NB4 (cell line): ENCODE measurements at places on chromosomes 12 and 14.
A peak's percentile ranks its signal among the peaks of the same experiment; 100 is the strongest.

DNA sequence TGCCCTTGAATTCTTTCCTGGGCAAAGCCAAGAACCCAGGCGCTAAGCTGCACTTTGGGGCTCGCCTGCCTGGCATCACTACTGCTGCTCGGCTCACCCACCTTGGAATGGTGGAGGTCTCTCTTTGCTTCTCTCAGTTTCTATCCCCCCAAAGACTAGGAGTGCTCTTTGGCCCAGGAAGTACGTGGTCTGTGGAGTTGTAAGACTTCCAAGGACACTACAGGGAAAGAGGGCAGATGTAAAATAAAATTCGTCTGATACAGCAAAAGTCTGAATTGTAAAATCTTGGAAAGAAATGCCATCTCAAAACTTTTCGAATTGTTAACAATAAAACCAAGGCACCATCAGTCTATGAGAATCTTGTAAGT is 52.5 kb upstream of the MAP1LC3B2 start:
- no peak for DNase-seq

DNA sequence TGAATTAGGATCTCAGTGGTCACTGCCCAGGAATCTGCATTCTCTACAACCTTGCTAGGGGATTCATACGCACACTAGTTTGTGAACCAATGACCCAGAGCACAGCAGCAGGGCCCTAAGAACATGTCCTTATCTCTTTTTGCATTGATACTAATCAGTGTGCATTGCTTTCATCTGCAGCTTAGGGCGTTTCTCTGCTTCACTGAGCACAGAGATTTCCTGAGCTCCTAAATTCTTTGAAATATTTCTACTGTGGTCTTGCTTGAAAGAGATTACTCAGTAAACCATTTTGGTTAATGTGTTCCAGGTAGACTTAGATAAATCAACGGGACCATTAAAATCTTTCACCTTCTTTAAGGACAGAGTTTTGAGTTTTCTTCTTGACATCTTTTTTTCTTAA is 351.3 kb upstream of the KITLG start:
- DNase-seq, result no peak

DNA sequence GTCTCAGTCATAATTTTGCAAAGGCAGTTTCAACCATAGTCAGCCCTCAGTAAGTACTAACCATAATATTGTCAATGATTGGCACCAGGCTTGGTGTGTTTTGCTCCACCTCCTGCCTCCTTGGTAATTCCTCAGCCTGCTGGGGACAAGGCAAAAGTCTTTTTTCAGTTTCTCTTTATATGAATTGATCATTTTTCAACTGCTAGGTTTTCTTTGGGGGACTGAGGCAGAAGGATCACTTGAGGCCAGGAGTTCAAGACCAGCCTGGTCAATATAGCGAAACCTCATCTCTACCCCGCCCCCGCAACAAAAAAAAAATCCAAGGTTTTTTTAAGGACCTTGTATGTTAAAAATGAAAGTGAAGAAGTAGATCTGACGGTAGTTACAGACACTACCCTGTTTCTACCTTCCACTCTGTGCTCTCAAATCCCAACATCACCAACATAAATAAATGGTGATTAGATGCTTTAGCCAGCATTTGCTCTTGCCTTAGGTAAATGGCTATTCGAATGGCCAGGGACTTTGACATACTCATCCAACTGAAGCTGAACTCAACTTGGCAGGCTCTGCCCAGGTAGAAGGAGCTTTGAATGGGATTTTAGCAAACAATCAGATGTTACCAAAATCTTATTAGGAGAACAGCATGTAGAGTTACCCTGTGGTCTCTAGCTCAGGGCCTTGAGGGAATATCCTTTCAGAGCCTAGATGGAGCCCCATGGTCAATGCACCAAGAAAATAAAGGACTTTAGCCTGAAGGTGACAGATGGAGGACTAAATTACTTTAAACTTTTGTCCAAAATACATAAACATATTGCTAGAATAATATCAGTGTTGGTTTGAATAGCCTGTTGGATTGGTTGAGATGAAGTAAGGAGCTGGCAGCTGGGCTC is 126.9 kb upstream of the AMIGO2 start:
- no peak for DNase-seq

DNA sequence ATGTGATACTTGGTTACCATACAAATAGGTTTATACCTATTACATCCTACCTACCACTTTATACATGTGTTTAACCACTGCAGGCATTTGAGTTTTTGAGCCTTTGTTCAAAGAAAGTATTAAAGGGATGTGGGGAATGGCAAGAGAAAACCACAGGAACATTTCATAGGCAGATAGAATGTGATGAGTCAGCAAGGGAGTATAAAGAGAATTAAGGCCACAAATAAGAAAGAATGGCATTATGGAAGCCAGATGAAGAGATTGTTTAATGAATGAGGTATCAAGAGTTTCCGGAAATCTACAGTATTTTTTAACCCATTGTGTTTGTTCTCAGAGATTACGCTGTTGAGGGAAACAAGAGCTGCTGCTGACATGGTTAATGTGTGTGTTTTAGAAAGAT is 66.9 kb downstream of the METTL25 start:
- no peak for DNase-seq

GRCh38 chr14:96783915-96784224 is 13.3 kb upstream of the VRK1 start:
- peak; percentile 91 for DNase-seq

- no peak for DNase-seq
Observed at GRCh38 chr12:31466768-31467167, 124.2 kb downstream of the DENND5B start.

DNA sequence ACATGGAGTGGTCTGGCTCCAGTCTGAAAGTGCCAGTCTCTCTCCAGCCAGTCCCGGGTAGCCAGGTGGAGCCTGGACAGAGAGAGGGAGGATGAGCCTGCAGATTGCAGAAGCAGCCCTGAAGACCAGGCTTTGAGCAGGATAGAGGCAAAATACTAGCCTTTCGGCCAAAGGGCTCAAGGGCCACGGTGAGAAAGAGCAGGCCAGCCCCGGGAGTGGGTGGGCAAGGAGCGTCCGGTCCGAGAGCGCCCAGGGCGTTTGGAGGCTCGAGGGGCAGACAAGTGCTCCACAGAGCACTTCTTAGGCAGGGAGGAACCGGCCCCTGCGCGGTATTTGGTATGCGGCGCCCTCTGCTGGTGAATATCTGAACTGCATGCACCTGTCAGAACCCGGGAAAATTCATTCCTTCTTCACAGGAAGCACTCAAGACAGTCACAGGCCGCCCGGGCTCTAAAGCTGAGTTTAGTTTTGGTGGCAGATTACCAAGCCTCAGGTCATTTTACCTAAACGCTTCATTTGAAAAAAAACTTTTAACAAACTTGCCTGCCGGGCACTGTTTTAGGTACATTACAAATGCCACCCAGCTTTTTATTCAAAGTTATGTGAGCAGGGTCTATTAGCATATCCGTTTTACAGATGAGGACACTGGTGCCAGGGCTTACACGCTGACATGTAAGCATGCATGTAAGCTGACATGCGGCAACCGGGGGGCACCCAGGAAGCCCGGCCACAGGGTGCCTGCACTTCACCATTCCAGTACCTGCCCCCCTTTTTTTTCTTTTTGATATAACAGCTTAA is 21.0 kb upstream of the PSMC1 start:
- DNase-seq, result peak; percentile 85

DNA sequence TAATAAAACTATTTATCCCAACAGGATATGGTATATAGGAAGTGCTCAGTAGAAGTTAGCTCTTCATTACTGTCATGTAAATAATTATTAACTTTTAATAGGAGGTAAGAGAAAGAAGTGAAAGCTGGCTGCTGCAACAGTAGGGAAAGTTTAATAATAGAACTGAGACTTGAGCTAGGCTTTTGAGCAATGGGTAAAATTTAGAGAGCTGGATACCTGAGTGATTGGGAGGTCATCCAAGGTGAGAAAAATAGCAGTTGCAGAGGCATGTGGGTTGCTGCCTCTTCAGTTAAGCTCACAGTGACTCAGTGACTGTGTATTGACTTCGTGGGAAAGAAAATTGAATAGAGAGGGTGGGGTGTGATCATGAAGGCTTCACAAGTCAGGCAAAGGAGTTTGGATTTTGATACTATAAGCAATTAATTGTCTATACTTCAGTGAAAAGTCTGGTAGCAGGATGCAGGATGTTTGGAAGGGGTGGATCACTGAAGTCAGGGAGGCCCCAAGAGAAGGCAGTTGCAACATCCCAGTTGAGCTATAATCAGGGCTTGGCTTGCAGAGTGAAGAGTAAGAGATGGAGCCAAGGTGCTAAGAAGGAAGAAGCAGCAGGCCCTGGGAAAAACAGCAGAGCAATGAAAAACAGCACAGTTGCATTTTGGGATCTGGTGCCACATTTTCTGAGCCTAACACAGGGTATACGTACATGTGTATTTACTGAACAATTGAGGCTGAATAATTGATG is 172.0 kb upstream of the FRMD6 start:
- DNase-seq, result no peak

DNA sequence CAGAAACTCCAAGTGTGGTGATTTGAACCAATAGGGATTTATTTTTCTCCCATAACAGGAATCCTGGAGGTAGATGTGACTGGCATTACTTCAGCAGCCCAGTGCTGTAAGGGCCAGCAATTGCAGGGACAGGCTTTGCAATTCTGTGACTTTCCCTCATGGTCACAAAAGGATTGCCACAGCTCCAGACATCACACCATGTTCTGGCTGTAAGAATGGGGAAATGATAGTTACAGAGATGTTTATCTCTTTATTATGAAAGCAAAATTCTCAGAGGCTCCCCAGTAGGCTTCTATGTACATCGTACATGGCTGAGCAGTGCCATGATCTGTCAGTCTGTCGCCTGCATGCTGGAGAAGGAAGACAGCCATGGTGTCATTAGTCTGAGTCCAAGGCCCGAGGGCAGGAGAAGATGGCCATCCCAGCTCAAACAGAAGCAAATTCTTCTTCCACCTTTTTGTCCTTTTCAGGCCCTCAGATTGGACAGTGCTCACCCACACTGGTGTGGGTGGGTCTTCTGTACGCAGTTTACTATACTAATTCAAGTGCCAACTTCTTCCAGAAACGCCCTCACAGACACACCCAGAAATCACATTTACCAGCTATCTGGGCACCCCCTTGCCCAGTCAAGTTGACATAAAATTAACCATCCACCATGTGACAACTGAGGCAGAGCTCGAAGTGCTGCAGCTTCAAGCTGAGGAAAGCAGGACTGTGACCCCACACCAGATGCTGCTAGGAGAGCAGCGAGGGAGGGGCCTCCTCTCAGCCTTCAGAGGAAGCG is 17.2 kb downstream of the ZBTB42 start:
- no peak for DNase-seq

DNA sequence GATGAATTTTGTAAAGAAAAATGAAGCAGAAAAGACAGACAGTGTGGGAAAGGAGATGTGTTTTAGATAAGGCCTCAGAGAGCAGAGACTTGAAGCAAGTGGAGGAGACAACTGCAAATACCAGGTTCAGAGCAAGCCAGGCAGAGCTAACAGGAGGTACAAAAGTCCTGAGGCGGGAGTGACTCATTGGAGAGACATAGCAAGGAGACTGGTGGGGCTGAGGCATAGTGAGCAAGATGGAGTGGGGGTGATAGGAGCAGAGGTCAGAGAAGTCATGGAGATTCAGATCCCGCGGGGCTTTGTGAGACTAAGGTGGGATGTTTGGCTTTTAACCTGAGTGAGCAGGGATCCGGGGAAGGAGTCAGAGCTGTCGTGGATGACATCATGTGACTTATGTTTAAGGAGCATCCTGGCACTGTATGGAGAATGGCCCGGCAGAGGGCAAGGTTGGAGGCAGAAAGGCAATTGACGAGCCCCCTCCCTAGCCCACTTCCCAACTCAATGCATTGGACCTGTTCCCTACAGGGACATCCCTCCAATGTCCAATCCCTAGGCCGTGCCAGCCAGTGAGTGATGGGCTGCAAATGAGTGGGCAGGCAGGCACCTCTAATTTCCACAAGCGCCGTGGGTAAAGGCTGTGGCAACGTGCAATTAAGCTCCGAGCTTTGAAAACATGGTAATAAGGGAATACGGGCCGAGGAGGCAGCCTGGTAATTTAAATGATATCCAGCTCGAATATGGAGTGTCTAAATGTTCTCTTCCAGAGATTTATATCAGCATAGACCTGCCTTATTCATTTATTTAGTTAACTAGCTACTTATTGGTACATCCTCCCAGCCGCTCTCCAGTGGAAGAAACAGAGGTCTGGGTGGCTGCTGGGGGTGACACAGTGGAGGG is 206.8 kb upstream of the LHX5 start:
- no peak for DNase-seq

GRCh38 chr12:64175254-64175945 is 46.7 kb downstream of the KICS2 start:
- DNase-seq, result peak; percentile 33

DNA sequence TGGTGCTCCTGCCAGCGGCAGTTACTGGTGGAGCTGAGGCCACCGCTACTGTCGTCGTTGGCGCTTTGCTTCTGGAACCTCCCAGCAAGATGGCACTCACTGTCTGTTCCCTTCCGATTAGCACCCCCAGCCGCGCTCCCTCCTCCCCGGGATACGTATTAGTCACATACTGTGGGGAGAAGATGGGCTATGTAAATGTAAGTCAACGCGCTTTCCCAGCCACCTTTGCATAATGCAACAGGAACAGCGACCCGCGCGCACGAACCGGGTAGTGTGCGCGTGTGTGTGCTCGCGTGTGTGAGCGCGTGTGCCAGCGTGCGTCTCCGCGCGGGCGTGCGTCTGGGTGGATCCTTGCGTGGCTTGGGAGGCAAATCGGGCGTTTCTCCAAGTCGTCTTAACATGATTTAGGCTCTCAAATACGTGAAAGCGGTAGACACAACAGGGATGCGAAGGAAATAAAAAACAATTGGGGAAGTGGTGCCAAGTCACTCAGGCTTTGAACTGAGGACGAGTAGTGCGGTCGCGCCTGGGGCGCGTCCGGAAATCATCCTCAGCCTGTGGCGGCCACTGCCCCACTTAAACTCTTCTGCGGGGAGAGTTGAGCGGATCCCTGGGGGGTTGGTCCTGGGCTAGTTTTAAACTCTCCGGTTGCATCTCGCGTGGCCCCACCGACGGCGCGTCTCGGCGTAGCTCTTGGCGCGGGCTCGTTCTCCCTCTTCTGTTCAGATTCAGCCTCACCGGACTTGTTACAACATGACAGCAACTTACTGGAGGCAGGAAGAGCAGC is 1.8 kb downstream of the FLRT2 start:
- DNase-seq, result no peak

DNA sequence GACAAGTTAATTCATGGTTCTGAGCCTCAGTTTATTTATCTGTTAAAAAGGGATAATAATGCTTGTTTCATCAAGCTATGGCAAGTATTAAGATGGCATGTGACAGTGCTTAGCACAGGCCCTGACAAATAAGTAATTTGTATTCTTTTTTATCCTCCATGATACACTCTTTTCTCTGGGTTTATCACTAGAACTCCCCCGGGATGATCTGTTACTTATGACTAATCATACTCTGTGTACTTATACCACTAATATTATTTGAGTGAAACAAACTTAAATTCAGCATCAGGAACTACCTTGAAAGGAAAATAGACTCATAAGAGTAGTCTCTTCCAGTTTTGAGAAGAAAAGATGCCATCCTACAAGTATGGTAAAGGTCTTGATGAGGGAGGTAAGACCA is 283.8 kb downstream of the PAWR start:
- no peak for DNase-seq

DNA sequence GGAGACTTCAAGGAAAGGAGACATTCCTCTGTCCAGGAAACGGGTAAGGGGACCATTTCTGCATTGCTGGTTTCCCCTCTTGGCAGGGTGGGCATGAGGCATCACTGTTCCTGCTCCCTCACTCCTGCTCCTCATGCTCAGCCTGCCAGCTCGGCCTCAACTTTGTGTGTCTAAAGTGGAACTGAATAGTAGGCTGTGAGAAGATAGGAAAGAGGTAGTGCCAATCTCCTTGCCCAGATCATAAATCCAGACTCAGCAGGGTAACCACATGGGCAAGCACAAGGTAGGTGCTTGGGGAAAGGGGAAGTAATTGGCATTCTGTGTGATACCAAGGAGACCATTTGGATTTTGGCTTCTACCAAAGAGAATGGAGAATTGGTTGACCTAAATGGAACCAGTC is 2.6 kb downstream of the LTB4R start:
- DNase-seq, result peak; percentile 20
